ENCODE measurements at places on chromosomes 4 and X.

DNA sequence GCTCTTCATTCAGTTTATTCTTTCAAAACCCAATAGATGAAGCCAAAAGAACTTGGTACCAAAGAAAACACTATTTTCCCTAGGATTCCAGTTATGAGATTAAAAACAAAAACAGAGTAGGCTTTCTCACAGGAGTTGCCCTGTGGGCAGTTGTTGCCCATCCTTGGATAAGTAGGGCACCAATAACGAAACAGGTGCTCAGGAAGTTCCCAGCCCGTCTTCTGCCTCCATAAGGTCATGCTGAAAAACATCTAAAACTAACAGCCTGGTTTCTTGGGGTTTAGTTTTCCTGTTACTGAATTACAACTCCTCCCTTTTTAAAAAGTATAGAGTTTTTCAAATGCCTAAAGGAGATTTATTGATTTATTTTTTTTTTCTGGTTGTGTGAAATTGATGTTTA is 14.7 kb downstream of the TSPAN5 start:
- DNase-seq, result no peak

GRCh38 chr4:116881077-116881476 is 204.3 kb downstream of the TRAM1L1 start:
- DNase-seq, result no peak

- no peak for DNase-seq
Observed at GRCh38 chr4:36399762-36400353, 118.4 kb downstream of the DTHD1 start.

DNA sequence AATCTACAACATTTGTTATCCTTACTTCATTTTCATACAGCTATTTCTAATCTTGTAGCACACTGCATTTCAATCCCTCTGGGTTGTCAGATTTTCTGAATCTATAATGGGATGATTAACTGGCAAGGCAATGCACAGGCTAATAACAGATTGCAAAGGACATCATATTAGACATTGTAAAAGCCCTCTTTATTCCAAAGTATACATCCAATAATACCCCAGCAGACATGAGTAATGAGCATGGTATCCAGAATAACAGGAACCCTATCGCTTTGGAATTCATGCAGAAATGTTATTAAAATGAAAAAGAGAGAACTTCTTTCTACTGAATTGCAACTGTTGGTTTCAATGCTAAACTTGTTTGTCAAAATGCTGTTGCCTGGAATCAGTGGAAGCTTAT is 122.9 kb downstream of the C4orf33 start:
- DNase-seq, result no peak

DNA sequence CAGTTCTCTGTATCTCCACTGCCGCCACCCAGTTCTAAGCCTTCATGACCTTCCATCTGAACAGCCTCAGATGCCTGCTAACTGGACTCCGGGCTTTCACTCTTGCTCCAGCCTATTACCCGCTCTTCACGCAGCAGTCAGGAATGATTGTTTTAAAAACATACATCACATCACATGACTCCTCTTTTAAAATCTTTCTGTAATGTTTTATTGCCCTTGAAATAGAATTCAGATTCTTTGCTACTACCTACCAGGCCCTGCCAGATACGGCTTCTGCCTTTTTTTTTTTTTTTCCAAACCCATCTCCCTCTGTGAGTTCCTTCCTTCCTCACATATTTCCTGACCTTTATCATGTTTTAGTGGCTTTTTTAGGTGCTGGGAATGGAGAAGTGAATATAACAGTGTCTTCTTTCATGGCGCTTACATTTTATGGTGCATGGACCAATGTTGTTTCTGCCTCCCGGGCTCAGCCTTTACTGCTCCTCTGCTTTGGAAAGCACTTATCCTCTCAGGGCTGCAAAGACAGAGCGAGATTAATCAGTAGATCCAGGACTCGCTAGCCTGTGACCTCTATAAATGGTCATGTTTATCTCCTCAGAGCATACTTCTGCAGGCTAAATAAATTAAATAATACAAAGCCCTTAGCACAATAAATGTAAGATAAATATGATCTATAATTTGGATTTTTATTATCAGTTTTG is 58.0 kb downstream of the FBXO8 start:
- DNase-seq, result no peak

GRCh38 chr4:163651761-163652160 is 157.3 kb downstream of the TMA16 start:
- DNase-seq, result no peak

All from NCI-H1436 (cell line).